ENCODE measurements at places on chromosomes 12 and 14.

- H3K27ac ChIP-seq, result no peak overlapping the region
- no peaks in the 10 kb centered on the region for H3K27me3 ChIP-seq
- H3K4me1 ChIP-seq, result peaks cover 6% of the 10 kb centered on the region
- H3K4me3 ChIP-seq, result no peak overlapping the region
Observed at GRCh38 chr12:116950628-116951325, 40.0 kb downstream of the FBXW8 start.

DNA sequence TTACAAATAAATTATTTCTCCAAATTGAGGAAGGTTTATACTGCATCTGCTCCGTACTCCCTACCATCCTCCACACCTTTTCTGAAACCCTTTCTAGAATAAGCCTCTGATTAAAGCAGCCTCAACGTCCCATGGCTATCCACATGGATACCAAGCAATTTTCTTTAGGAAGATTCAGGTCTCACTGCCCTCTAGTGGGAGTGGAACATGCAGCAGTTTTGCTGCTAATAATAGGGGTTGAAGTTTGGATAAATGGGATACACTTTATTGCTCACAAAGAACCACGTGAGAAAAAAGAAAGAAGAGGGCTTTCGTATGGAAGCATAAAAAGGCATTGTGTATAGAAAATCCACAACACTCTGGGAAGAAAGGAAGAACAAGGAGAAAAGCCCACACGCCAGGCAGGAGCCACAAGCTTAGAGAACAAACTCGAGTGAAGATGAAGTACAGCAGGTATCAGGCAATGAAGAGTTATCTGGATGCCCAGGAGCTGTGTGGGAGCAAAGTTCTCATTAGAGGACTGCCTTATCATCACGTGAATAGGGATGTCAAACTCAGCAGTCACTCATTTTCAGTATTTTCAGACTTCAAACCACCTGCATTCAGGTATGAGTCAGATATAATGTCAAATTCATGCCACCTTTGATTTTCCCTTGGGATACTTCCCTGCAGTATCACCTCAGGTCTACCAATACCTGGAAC, 45.8 kb downstream of the CCER1 start:
- H3K27ac ChIP-seq, result no peak overlapping the region
- H3K36me3 ChIP-seq, result no peaks in the 10 kb centered on the region
- H3K27me3 ChIP-seq, result no peaks in the 10 kb centered on the region
- no peak for DNase-seq

- H3K27me3 ChIP-seq, result peaks cover 98% of the 10 kb centered on the region
- H3K4me1 ChIP-seq, result peaks cover 9% of the 10 kb centered on the region
- peaks cover 10% of the 10 kb centered on the region for H3K36me3 ChIP-seq
- peak overlapping the region; percentile 51 for H3K4me3 ChIP-seq
Observed at GRCh38 chr12:114400925-114401324, 5.0 kb downstream of the TBX5 start.

GRCh38 chr14:94056579-94057308, 24.3 kb downstream of the DDX24 start:
- peaks cover 49% of the 10 kb centered on the region for H3K36me3 ChIP-seq
- DNase-seq, result no peak
- H3K27me3 ChIP-seq, result no peaks in the 10 kb centered on the region
- H3K4me3 ChIP-seq, result no peak overlapping the region
- no peak overlapping the region for H3K27ac ChIP-seq

DNA sequence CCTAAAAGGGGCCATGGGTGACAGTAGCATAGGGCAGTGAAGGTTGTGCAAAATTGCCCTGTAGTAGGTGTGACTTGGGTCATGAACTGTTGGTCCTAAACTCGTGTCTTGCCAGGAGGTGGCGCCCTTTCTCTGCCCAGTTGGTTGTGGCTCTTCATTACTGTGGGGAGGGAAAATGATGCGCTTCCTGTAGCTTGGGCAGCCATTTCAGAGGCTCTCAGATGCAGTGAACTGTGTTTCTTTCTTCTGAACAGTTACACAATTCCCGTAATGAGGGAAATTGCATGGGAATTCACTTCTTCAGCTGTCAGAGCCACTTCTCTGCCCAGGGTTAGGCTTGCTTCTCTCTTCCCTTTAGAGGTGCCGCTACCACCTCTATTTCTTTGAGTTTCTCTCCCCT, 148.1 kb upstream of the NRXN3 start:
- H3K27me3 ChIP-seq, result peaks cover 16% of the 10 kb centered on the region
- H3K4me1 ChIP-seq, result no peaks in the 10 kb centered on the region

GRCh38 chr12:93879476-93880421, 202.6 kb downstream of the CRADD start:
- DNase-seq, result no peak
- peaks cover 16% of the 10 kb centered on the region for H3K4me1 ChIP-seq
- no peak overlapping the region for H3K27ac ChIP-seq
- H3K4me3 ChIP-seq, result no peak overlapping the region

DNA sequence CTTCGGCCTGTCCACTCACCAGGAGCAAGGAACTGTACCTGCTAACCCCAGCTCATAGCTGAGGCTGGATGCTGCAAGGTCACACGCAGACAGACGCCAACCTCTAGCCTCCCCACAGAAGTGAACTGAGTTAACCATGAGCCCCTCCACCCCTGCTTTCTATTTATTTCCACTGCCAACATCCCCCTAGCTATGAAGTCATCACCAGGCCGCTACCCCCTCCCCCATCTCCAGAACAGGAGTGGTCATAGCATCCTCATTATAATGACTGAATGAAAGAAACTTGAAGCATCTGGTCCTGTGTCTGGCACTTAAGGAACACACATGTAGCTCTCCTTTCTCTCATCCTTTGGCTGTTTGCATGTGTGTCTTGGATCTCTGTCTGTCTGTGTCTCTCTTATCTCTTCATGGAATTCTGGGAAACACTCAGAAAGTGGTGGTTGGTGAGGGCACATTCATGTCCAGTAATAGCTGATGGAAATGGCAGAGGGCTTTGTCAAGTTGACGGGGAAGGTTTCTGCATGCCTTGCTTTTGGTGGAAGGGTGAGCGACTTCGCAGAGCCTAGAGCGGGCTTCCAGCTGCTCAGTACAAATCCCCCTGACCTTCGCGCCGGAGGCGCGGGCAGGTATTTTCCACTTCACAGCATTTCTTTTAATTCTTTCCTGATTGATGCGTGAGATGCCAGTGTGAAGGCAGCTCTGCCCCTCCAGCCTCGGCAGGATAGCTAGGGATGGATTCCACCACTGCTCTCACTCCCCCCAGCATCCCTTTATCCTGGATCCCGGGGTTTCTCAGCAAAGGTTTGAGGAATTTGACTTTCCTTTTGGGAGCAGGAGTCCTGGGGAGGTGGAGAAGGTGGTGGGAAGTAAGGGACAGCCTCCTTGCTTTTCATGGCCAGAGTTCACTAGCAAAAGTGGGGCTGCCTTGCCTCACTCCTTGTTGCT, 198.2 kb downstream of the CHST11 start:
- H3K27ac ChIP-seq, result no peak overlapping the region
- DNase-seq, result no peak
- H3K36me3 ChIP-seq, result no peaks in the 10 kb centered on the region
- no peak overlapping the region for H3K4me3 ChIP-seq
- H3K4me1 ChIP-seq, result peaks cover 44% of the 10 kb centered on the region

DNA sequence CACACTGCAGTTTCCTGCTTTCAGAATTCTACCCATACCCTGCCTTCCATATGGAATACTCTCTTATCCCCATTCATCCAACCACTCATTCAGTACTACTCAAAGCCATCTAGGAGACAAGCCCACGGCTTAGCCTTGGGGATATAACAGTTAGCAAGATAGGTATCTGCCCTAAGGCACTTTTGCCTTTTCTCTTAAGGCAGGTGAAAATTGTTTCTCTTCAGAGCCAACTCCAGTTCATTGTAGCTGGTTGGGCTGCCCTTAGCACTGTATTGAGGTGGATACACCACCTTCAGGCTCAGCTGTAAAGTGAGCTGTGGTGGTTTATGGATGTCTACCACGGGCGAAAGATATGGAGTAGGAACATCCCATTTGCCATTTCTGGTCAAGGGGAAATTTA, 729.7 kb upstream of the TBX3 start:
- H3K27me3 ChIP-seq, result no peaks in the 10 kb centered on the region
- H3K36me3 ChIP-seq, result no peaks in the 10 kb centered on the region
- peaks cover 25% of the 10 kb centered on the region for H3K4me1 ChIP-seq
- DNase-seq, result no peak
- no peak overlapping the region for H3K27ac ChIP-seq

GRCh38 chr14:56299306-56299984, 181.2 kb downstream of the PELI2 start:
- H3K36me3 ChIP-seq, result peaks cover 23% of the 10 kb centered on the region
- no peaks in the 10 kb centered on the region for H3K27me3 ChIP-seq
- DNase-seq, result no peak
- H3K27ac ChIP-seq, result no peak overlapping the region
- H3K4me3 ChIP-seq, result no peak overlapping the region

DNA sequence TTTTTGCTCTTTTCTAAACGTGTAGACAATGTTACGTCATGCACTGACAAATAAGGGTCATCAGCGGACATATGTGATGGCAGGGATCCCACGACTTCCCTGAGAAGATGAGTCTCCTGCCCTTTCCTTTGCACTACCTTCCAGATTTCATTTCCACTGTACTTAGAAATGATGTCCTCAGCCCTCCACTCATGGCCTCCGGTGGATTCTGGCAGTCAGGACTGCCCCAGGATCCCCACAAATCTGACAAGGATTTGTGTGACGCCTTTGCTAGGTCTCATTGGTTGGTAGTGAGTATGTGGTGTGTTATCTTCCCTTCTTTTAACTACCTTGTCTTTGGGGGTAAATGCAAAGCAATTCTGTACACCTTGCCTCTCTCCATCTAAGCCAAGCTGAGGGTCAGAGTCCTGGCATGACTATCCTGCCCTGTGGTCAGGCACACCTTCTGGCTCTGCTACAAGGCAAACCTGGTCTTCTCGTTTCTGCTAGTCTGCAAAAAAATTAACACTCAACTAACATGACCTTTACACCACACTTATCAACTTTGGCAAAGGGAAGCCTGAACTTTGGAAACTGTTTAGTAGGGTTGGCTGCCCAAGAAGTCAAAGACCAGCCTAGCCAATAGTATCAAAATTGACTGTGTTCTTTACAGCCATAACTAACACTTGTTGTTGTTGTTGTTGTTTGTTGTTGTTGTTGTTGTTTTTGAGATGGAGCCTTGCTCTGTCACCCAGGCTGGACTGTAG, 17.3 kb upstream of the DHRS4 start:
- H3K27me3 ChIP-seq, result no peaks in the 10 kb centered on the region
- DNase-seq, result no peak
- no peaks in the 10 kb centered on the region for H3K4me1 ChIP-seq
- peaks cover 12% of the 10 kb centered on the region for H3K36me3 ChIP-seq
- H3K27ac ChIP-seq, result no peak overlapping the region

GRCh38 chr12:82942521-82942920, 255.8 kb downstream of the TMTC2 start:
- H3K27ac ChIP-seq, result no peak overlapping the region
- H3K4me1 ChIP-seq, result peaks cover 9% of the 10 kb centered on the region
- peaks cover 8% of the 10 kb centered on the region for H3K36me3 ChIP-seq
- no peak for DNase-seq
- peaks cover 3% of the 10 kb centered on the region for H3K27me3 ChIP-seq
- no peak overlapping the region for H3K4me3 ChIP-seq

DNA sequence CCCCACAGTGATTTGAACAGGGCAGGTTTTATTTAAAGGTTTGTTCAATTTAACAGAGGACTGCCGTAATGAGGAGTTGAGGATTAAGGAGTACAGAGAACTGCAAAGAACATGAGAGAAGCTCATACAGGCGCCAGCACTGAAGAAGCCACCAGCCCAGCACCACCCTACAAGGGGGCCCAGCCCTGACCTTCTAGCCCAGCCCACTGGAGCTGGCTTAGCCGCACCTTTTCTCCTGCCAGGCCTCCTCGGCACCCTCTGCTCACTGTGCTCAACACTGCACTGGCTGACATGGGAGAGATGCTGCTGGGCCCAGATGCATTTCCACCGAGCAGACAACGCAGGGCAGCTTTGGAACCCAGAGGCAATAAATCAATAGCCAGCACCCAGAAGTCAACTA, 36.5 kb upstream of the SFSWAP start:
- H3K36me3 ChIP-seq, result no peaks in the 10 kb centered on the region
- DNase-seq, result peak; percentile 57
- no peak overlapping the region for H3K4me3 ChIP-seq
- no peaks in the 10 kb centered on the region for H3K4me1 ChIP-seq
- no peak overlapping the region for H3K27ac ChIP-seq

DNA sequence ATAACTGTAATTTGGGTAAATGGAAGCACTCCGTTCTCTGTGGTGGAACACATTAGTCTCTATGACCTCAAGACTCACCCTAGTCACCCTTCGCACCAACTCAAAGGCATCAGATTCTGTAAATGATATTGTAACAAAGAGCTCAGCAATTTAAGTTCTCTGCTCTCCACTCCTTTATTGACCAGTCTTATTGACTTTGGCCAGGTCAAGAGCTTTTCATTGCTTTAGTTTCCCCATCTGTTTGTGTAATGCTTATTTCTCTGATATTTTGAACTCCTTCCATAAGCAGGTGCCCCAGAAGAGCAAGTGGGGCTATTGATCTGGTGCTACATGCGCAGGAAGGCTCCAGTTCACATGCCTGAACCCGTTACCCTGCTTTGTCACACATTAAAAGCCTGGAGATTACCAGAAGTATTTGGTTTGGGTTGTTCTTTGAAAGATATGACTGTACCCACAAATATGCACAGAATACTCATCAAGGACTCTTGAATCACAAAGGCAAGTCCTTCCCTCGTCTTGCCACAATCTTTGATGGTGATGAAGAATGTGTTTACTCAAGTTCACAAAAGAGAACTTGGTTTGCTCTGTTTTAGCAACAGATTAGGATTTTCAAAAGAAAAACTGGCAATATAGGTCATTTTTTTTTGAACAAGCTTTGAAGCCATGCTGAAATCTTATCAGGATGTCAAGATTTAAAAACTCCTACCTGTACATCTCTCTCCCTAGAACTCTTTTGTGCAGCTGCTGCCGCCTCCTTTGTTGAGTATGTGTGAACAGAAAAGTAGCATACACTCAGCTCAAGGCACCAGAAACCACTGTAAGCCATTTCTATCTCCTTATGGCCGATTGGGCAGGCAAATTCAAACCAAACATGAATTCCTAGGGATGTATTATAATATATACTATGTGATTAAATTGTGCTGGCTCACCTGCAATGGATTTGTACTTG, 193.9 kb downstream of the BCAT1 start:
- no peak overlapping the region for H3K4me3 ChIP-seq
- DNase-seq, result no peak
- H3K27ac ChIP-seq, result peak overlapping the region; percentile 69
- peaks cover 7% of the 10 kb centered on the region for H3K4me1 ChIP-seq

GRCh38 chr12:2498964-2499500, 295.7 kb upstream of the FKBP4 start:
- peaks cover 16% of the 10 kb centered on the region for H3K4me1 ChIP-seq
- DNase-seq, result no peak
- peaks cover 12% of the 10 kb centered on the region for H3K27me3 ChIP-seq
- H3K36me3 ChIP-seq, result peaks cover 20% of the 10 kb centered on the region
- no peak overlapping the region for H3K4me3 ChIP-seq

GRCh38 chr14:104968153-104968527, 10.0 kb downstream of the AHNAK2 start:
- no peaks in the 10 kb centered on the region for H3K36me3 ChIP-seq
- no peak for DNase-seq
- no peak overlapping the region for H3K4me3 ChIP-seq
- no peak overlapping the region for H3K27ac ChIP-seq
- H3K27me3 ChIP-seq, result peaks cover 3% of the 10 kb centered on the region

Measured in type B pancreatic cell (in vitro differentiated cells).